ENCODE measurements at places on chromosomes 6 and 20.

- no peak for DNase-seq
Observed at GRCh38 chr6:22240025-22240424, 56.8 kb downstream of the PRL start.

DNA sequence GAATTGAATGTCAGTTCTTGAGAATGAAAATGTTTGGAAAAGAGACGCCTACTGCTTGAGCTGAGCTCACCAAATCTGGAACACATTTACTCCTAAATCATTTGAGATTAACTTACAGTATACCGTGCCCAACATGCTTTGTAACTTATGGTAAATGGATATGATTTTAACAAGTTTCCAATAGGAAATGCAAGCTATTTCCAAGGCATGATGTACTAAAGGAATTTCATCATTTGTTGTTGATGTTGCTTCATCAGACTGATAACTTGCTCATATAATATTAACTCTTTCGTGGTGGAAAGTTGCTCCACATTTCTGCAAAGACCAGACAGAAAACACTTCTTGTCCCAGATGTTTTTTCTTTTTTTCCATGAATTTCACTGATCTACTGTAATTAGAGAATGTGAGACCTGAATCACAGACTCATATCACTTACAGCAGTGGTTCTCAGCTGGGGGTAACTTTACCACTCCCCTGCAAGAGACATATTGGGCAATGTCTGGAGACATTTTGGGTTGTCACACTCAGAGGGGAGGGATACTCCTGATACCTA is 116.6 kb upstream of the TRAF3IP2 start:
- DNase-seq = no peak

DNA sequence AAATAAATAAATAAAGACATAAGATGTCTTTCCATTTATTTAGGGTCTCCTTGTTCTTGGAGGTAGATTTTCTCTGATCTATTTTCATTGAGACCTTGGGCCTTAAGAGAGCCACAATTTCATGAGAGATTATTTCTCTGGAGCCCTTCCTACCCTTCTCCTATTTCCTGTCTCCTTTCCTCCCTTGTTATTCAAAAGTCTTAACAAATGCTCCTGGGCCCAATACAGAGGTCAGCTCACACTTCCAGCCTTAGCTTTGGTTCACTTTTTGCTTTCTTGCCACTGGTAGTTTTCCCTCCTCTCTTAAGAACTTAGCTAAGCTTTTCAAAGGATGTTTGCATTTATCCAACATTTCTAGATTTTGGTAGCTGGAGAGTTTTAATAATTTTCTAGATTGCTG is 44.0 kb downstream of the PTPRA start:
- DNase-seq = no peak

GRCh38 chr6:153621070-153621469 is 418.0 kb upstream of the OPRM1 start:
- DNase-seq = no peak

DNA sequence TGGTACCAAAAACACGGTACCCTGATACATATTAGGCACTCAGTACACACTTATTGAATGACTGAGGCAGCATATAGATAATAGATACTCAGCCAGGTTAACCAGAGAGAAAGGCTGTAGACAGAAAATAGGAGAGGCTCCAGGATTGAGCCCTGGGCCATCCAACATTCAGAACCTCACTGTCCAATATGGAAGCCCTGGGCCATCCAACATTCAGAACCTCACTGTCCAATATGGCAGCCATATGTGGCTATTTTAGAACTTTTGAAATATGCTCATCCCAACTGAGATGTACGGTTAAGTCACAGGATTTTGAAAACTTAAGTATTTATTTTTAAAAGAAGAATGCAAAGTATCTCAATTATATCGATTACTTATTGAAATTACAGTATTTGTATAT is 142.5 kb upstream of the ID4 start:
- no peak for DNase-seq

GRCh38 chr6:157644043-157644810 is 178.8 kb upstream of the SNX9 start:
- DNase-seq = no peak

DNA sequence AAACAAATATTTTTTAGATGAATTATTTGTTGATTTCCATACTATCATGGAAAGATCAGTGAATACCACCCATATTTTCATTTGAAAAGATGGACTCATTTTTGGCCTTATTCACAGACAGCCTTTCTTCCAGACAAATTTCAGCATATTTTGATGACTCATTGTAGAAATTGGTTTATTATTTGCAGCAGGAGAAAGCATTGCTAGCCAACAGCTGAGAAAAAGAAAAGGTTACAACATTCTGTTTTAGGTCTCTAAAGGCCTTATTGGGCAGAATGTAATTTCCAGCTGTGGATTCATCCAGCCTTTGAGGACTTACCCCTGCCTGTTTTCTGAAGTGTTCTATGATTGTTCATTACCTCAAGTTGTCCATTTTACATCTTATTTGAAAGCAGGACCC is 201.9 kb downstream of the PLCB4 start:
- no peak for DNase-seq

DNA sequence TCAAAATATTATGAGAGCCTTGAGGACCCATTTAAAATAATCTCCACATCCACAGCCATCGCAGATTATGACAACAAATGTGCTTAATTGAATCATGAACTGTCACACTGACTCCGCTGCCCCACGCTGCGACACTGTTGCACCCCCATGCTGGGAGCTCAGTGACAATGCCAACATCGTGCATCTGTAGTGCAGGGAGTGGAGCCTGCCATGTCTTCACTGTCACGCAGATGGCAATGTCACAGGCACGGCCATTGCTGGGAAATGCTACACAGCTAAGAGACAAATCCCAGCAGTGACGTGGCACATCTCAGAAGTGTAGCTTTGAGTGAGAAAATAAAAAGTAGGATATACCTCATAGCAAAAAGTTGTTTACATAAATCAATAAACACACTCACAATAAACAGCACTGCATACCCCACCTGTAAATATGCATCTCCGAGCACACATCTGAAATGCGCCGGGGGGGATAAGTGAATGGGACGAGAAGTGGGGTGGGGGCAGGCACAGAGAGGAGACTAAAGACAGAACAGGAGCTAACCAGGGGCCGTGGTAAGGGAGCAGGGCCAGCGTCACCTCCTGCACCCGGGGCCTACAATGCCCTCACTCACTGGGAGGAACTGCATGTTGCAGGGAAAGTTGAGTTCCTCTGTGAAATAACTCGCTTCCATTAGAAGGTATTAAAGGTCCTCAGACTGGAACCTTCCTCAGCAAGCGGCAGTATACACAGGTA is 349.9 kb downstream of the THBS2 start:
- DNase-seq = no peak
